M059J (cell line): ENCODE measurements at places on chromosomes 3 and 15.

- peak; percentile 26 for DNase-seq
Observed at GRCh38 chr3:10753964-10754363, 62.1 kb upstream of the SLC6A11 start.

DNA sequence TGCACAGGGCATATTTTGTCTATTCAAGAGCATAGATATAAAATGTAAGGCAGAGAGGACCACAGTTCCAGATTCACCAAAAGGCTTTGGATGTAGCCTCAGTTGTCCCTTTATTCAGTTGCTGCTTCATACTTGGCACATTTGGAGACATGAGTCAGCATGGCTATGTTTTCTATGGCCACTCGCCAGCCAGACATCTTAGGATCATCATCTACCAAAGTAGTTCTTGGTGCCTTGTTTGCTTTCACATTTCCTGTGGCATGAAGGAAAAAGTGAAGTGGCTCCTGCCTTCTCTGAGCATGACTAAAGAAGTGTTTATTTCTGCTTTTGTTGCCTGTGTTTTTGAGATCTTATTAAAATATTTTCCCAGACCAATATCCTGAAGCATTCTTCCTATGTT, 7.2 kb downstream of the SUSD5 start:
- peak; percentile 93 for DNase-seq

- DNase-seq = no peak
Observed at GRCh38 chr3:195224156-195224979, 46.6 kb downstream of the XXYLT1 start.

DNA sequence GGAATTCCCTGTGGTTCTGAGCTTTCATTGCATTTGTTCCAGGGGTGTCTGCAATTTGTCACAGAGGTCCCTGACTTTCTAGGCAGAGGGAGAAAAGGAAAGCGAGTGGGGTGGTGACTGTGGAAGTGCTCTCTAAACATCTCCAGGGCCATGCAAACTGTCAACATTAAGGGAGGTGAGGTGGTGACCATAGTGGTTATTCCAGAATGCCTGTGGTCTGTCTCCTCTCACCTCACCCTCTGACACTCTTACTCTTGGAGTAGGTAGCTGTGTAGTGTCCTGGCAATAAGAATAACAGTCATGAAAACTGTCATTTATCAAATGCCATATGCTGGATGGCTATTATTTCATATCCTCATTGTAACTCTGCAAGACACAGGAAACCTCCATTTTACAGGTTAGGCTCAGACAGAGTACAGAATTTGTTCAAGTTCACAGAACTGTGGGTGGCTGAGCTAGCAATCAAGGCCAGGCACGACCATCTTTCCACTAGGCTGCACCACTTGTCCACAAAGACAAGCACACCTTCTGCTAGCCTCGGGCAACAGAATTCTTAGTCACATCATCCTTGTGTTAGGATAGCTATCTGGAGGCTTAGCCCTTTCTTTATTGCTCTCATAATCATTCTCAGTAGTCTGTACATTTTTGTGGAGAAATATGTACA, 179.4 kb downstream of the CD47 start:
- DNase-seq = peak; percentile 70

GRCh38 chr3:33186524-33187367, 31.9 kb downstream of the SUSD5 start:
- DNase-seq = peak; percentile 50

DNA sequence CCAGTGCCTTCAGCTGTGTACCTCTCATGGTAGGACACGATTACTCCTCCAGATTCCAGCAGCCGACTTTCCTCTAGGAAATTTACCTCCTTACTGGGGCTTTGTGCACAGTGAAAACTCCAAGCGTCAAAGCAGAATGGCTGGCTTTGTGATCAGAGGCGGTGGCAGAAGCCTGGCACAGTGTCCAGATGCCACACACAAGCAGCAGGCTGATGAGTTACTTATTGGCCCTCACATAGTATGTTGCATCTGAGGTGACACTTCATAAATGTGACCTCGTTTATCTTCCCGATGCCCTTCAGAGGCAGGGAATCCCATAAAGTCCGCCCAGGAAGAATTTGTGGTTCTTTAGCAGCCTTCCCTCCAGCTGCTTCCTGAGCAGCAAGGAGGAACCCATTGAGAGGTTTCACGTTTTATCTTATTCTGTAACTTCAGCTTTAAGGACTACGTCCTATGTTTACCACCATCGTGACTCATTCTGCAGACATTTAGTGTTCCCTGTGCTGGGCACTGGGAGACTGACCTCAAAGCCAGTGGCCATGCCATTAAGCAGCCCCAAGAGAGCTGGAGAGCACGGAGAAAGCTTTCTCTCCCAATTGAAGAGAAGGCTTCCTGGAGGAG, 107.1 kb upstream of the C15orf61 start:
- DNase-seq = peak; percentile 94

GRCh38 chr15:58163985-58164384, 25.8 kb downstream of the AQP9 start:
- DNase-seq = no peak

- no peak for DNase-seq
Observed at GRCh38 chr3:76495216-76495615, 544.7 kb upstream of the ROBO2 start.
